Progenitor cell of endocrine pancreas (in vitro differentiated cells): ENCODE measurements at places on chromosomes 2 and 18.

- H3K4me3 ChIP-seq, result no peak overlapping the region
- H3K27ac ChIP-seq, result peak overlapping the region; percentile 85
- DNase-seq, result no peak
- no peaks in the 10 kb centered on the region for H3K27me3 ChIP-seq
Measured at GRCh38 chr2:196987649-196988364, 61.3 kb upstream of the PGAP1 start.

- peaks cover 36% of the 10 kb centered on the region for H3K36me3 ChIP-seq
- H3K27me3 ChIP-seq, result no peaks in the 10 kb centered on the region
- no peak overlapping the region for H3K4me3 ChIP-seq
- peaks cover 23% of the 10 kb centered on the region for H3K4me1 ChIP-seq
- peak overlapping the region; percentile 88 for H3K27ac ChIP-seq
Measured at GRCh38 chr2:172578860-172579512, 23.1 kb downstream of the PDK1 start.

DNA sequence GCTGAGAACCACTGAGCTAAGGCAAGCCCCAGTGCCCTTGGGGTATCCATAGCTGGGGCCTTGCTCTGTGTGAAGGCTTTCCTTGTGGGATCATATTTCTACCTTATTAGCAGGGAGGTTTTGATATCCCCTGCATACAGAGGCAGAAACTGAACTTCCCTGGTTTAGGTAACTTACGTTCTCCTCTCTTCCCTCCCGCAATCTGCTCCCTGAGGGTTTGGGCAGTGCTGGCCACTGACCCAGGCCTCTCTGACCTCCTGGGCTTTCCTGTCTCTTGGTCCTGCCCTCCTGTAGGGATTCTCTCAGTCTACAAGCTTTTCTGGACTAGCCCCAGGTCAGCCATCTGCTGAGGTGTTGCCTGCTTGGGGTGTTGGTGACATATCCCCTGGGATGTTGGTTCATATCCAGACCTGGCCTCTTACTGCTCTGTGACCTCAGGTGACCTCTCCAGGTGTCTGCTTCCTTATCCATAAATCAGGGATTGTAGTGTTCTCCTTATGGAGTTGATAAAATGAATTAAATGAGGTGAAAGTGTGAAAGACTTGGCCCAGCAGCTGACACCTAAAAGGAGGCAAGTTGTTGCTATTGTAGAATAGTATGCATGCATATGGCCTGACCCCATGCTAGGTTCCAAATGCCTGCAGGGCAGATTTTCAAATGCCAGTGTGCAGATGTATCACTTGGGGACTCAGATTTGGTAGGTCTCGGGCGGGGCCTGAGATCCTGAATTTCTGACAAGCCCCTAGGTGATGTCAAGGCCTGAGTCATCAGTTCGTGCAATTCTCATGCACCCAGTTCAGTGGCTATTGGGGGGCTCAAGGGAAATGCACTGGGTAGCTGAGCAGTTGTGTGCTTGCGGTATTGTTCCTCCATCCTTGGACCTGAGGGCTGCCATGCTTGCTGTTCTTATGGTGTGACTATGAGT lies 106.6 kb downstream of the FHOD3 start:
- H3K36me3 ChIP-seq, result no peaks in the 10 kb centered on the region
- H3K27ac ChIP-seq, result no peak overlapping the region
- H3K4me3 ChIP-seq, result no peak overlapping the region

DNA sequence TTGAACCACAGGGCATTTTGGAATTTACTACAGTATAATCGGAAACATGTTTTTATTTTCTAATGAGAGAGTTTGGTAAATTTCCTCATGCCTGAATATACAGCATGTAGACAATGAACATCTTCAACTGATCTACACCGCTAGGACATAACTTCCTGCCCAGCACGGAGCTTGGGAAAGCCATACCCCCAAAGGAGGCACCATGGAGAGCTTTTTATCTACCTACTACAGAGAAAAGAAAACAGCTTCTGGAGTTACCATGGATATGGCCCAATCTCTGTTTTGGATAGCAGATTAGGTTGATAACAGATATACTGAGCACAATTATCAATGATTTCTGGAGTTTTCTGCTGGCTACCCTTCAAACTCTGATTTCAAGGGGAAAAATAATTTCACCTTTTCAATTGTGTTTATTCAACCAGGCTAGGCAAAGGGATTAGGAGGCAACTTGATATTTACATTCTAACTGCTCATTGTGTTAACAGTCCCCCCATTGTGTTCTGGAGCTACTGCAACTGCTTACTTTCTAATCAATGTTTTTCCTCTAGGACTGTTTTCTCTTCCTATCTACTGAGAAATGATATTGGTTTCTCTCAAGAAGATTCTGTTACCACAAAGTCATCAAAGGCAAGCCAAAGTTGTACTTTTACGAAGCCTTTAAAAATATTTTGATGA lies 123.0 kb upstream of the ARHGAP28 start:
- H3K27me3 ChIP-seq, result no peaks in the 10 kb centered on the region
- H3K27ac ChIP-seq, result peak overlapping the region; percentile 82
- DNase-seq, result no peak
- no peak overlapping the region for H3K4me3 ChIP-seq
- H3K4me1 ChIP-seq, result peaks cover 24% of the 10 kb centered on the region

- H3K36me3 ChIP-seq, result peaks cover 10% of the 10 kb centered on the region
- no peaks in the 10 kb centered on the region for H3K27me3 ChIP-seq
- DNase-seq, result no peak
- H3K4me1 ChIP-seq, result no peaks in the 10 kb centered on the region
- no peak overlapping the region for H3K27ac ChIP-seq
Measured at GRCh38 chr18:26911840-26912239, 46.3 kb upstream of the AQP4 start.

- H3K4me1 ChIP-seq, result peaks cover 31% of the 10 kb centered on the region
- peaks cover 6% of the 10 kb centered on the region for H3K27me3 ChIP-seq
- H3K27ac ChIP-seq, result no peak overlapping the region
- H3K36me3 ChIP-seq, result peaks cover 16% of the 10 kb centered on the region
- no peak for DNase-seq
- H3K4me3 ChIP-seq, result peak overlapping the region; percentile 77
Measured at GRCh38 chr18:54830260-54830659, 2.0 kb downstream of the RAB27B start.

DNA sequence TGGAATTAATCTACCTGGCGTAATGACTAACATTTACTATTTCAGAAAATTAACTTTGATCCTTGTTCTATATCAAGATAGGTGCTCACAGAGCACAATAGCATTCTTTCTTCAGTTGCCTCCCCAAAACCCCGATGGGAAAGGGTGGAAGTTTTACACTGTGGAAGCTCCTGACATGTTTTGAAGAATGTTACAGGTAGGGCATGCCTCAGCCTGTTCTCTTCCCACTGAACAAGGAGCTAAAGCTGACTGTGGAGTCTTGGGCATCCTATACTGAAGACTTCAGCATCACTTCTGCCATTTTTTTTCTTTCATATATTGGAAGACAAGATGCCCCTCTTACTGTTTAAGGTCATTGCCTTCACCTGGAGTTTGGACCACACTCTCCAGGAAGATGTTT lies 211.2 kb downstream of the SPP2 start:
- no peak overlapping the region for H3K27ac ChIP-seq
- H3K36me3 ChIP-seq, result no peaks in the 10 kb centered on the region
- H3K4me1 ChIP-seq, result peaks cover 12% of the 10 kb centered on the region
- no peaks in the 10 kb centered on the region for H3K27me3 ChIP-seq
- DNase-seq, result no peak
- no peak overlapping the region for H3K4me3 ChIP-seq

DNA sequence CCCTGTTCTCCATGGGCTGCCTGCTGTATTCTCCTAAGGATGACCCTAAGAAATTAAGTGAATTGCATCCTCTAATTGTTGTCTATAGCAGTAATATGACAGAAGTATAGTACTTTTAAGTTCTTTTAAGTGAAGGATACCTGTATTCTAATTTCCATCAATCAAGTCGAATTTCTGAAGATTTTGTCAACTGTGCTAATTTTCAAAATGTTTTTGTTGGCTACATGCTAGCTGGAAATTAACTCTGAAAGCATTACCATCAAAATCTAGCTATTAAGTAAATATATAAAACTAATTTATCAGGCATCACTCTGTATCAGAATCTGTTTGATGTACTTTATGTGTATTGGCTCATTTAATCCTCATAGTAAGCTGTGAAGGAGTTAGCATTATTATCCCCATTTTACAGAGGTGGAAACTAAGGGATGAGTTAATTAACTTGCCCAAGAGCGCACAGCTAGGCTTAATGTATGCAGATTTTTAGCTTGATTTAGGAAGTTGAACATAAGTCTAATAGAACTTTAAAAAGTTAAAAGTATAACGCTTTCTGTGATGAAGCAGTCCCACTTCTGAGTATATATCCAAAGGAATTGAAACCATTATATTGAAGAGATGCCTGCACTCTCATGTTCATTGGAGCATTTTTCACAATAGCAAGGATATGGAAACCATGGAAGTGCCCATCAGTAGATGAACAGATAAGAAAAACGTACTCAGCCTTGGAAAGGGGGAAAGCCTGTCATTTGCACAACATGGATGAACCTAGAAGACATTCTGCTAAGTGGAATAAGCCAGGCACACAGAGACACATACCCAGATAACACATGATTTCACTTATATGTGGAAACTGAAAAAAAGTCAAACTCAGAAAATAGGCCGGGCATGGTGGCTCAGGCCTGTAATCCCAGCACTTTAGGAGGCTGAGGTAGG lies 32.0 kb downstream of the EML4 start:
- no peak for DNase-seq
- H3K27me3 ChIP-seq, result no peaks in the 10 kb centered on the region
- H3K4me3 ChIP-seq, result no peak overlapping the region
- H3K4me1 ChIP-seq, result peaks cover 9% of the 10 kb centered on the region
- H3K27ac ChIP-seq, result no peak overlapping the region

GRCh38 chr2:71793926-71794325 lies 340.6 kb downstream of the DYSF start:
- H3K27me3 ChIP-seq, result peaks cover 20% of the 10 kb centered on the region
- H3K4me3 ChIP-seq, result no peak overlapping the region
- peaks cover 12% of the 10 kb centered on the region for H3K4me1 ChIP-seq
- DNase-seq, result no peak
- no peaks in the 10 kb centered on the region for H3K36me3 ChIP-seq

GRCh38 chr2:165634855-165635254 lies 159.2 kb downstream of the GALNT3 start:
- H3K36me3 ChIP-seq, result no peaks in the 10 kb centered on the region
- H3K27me3 ChIP-seq, result no peaks in the 10 kb centered on the region
- peaks cover 6% of the 10 kb centered on the region for H3K4me1 ChIP-seq
- DNase-seq, result no peak

DNA sequence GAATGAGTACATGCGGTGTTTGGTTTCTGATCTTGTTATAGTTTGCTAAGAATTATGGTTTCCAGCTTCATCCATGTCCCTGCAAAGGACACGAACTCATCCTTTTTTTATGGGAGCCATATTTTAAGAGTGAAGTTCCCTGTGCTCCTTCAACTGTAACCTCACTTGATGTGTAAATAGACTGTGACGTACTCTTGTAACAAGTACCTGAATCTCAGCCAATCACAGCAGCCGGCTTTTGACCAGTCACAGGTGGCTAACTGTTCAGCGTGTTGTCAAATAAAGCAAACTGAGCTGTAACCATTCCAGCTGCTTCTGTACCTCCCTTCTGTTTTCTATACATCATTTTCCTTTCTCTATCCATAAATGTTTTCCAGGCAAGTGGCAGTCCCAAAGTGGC lies 774.3 kb upstream of the HS6ST1 start:
- peaks cover 2% of the 10 kb centered on the region for H3K4me1 ChIP-seq
- H3K36me3 ChIP-seq, result no peaks in the 10 kb centered on the region
- H3K4me3 ChIP-seq, result no peak overlapping the region
- no peaks in the 10 kb centered on the region for H3K27me3 ChIP-seq
- no peak overlapping the region for H3K27ac ChIP-seq

GRCh38 chr2:206164261-206164862 lies 4.7 kb downstream of the EEF1B2 start:
- DNase-seq, result peak; percentile 24
- no peaks in the 10 kb centered on the region for H3K27me3 ChIP-seq
- H3K27ac ChIP-seq, result peak overlapping the region; percentile 41
- H3K4me3 ChIP-seq, result no peak overlapping the region

GRCh38 chr2:88654714-88655113 lies 27.4 kb upstream of the EIF2AK3 start:
- no peaks in the 10 kb centered on the region for H3K36me3 ChIP-seq
- no peak for DNase-seq
- no peak overlapping the region for H3K27ac ChIP-seq
- H3K4me1 ChIP-seq, result peaks cover 4% of the 10 kb centered on the region
- no peaks in the 10 kb centered on the region for H3K27me3 ChIP-seq

DNA sequence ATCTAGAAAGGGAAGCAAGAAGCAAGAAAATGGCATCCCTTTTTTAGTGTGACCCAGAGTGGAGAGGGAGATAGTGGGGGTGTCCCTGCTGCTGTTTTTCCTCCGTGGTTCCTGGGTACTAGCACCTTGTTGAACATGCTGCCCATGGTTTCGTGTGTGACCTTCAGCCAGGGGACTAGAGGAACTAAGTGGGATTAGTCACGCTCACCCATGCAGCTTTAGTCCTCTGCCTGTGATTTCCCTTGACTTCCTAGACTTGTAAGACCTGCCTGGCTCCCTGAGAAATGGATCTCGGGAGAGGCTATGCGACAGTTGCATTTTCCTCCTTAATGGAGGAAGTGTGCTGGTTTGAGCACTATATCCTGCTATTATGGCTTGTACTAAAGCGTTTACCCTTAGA lies 471.4 kb downstream of the DCDC2C start:
- peaks cover 3% of the 10 kb centered on the region for H3K36me3 ChIP-seq
- no peak overlapping the region for H3K4me3 ChIP-seq
- no peaks in the 10 kb centered on the region for H3K4me1 ChIP-seq
- H3K27ac ChIP-seq, result no peak overlapping the region
- H3K27me3 ChIP-seq, result no peaks in the 10 kb centered on the region

DNA sequence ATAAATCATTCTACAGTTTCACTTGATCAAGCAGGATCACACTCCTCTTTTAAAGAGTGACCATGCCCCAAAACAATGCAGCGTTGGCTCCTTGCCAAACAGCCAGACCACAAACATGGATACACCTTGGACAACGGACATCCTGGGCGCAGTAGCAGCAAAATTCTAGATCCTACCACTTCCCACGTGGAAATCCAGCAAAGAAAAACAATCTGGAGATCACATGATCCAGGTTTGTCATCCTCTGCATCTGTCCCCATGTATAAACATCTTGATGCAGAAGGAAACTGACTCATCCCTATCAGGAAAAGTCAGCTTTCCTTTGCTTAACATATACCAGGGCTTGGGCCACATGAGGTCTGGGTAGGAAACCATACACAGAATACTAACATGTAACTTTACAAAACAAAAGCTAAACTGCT lies 53.1 kb downstream of the ZNF521 start:
- H3K4me1 ChIP-seq, result peaks cover 2% of the 10 kb centered on the region
- H3K36me3 ChIP-seq, result peaks cover 1% of the 10 kb centered on the region
- no peaks in the 10 kb centered on the region for H3K27me3 ChIP-seq
- DNase-seq, result no peak
- H3K27ac ChIP-seq, result no peak overlapping the region

GRCh38 chr18:7617738-7618422 lies 50.8 kb downstream of the PTPRM start:
- H3K36me3 ChIP-seq, result no peaks in the 10 kb centered on the region
- H3K27ac ChIP-seq, result no peak overlapping the region
- H3K27me3 ChIP-seq, result peaks cover 13% of the 10 kb centered on the region
- no peak overlapping the region for H3K4me3 ChIP-seq
- H3K4me1 ChIP-seq, result peaks cover 17% of the 10 kb centered on the region
- no peak for DNase-seq
